CD14-positive monocyte (primary cell): ENCODE measurements at places on chromosomes 7 and 10. TPM values are rescaled to one million over a fixed set of nuclear protein-coding genes. Genes with fewer than 3 reads are reported as not detected.
A peak's percentile ranks its signal among the peaks of the same experiment; 100 is the strongest.

DNA sequence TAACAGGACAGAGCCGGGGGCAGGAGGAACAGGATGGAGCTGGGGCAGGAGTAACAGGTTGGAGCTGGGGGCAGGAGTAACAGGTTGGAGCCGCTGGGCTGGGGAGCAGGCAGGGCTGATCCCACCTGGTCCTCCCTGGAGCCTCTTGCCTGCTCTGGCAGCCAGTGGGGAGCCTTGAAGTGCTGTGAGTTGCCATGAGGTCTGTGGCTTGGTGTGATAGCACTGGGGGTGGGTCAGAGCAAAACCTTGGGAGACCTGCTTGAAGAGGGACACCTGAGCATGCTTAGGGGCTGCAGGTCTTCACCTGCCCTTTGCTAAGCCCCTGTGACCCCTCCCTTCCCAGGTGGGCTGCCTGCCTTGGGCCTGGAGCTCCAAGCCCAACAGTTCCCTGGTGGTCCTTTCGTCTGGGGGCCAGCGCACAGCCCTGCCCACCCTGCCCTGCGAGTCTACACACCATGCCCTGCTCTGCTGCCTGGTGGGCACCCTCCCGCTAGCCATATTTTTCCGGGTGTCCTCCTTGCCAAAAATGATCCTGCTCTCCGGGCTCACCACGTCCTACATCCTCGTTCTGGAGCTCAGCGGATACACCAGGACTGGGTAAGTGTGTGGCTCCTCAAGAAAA lies 111.6 kb downstream of the ADCY1 start:
- no peak overlapping the region for H3K4me3 ChIP-seq
- H3K27ac ChIP-seq, result no peak overlapping the region
- no peaks in the 10 kb centered on the region for H3K27me3 ChIP-seq
- H3K36me3 ChIP-seq, result no peaks in the 10 kb centered on the region
- H3K4me1 ChIP-seq, result no peaks in the 10 kb centered on the region

The GRK5 gene
- polyA plus RNA-seq, result 6.1 and 6.5 TPM in 2 replicates

- no peaks in the 10 kb centered on the region for H3K27me3 ChIP-seq
- DNase-seq, result no peak
- H3K4me3 ChIP-seq, result no peak overlapping the region
- H3K4me1 ChIP-seq, result peaks cover 9% of the 10 kb centered on the region
Observed at GRCh38 chr7:131039836-131040235, 287.8 kb upstream of the MKLN1 start.

DNA sequence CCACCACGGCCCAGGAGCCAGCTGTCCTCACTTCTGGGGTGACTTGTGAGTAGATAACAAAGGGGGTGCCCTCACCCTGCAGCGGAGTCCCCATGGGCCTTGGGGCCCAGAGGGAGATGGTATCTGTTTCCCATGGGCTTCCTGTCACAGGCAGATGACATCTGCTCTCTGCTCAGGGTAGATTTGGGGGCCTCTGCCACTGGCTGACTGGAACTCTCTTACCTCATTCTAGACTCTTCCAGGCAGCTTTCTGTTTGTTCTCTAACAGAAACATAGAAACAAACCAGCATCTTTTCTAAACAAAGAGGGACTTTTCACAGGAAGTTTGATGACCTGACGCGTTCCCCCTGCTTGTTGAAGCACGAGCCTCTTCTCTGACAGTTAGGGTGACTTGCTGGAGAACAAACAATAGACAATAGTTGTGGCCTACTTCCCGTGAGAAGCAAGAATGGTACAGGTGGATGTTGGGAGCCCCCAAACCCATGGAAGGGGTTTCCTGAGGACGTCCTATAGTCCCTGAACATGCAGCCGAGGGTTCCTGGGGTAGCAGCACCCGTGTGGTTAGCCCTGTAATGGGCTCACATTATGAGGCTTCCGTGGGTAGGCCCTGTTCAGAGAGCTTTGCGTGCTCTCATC lies 61.6 kb downstream of the GRK5 start:
- H3K4me1 ChIP-seq, result peaks cover 24% of the 10 kb centered on the region
- no peak overlapping the region for H3K4me3 ChIP-seq
- DNase-seq, result peak; percentile 33
- H3K27me3 ChIP-seq, result no peaks in the 10 kb centered on the region
- no peak overlapping the region for H3K27ac ChIP-seq

The ADAMTS14 gene
- not detected for polyA plus RNA-seq
